Renal cortex interstitium (tissue), 15 donors: ENCODE measurements at places on chromosomes 13 and 19.

DNA sequence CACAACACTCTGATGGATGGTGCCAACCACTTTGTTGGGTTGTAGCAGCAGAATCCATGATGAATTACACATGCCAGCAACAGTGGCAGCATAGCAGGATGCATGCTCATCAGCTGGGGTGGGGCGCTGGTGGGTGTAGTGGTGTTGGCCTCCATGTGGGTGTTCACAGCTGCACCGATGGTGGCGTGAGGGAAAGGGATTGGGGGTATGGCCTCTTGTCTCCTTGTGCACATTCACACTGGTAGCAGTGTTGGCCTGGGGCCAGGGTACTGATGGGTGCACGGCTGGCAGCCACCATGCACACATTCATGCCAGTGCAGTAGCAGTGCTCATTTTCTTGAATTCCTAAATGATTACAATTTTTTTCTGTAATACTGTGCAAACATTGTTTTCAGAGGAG, 2748.8 kb upstream of the PCDH20 start:
- no peak for DNase-seq

GRCh38 chr19:50357178-50358100, 8.0 kb downstream of the NAPSA start:
- no peak for DNase-seq

GRCh38 chr13:59176775-59177174, 987.0 kb downstream of the DIAPH3 start:
- DNase-seq, result no peak

DNA sequence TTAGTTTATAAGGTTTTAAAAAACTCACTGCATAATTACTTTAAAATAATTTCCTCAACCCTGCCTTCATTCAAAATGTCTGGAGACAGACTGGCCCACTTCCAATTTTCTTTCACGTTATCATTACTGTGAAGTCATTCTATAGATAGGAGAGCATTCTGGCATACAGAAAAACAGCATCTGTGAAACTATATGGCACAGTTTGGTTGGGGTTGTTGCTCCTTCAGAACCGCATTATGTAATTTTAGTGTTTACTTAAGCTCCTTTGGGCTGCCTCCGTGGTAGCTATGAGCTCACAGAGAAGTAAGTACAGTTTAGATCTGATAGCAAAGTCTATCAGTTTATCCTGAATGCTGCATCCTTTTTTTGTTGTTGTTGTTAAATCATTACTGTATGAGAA, 104.3 kb downstream of the KCNRG start:
- no peak for DNase-seq

GRCh38 chr13:35630551-35631275, 154.2 kb upstream of the MAB21L1 start:
- peak; percentile 25 for DNase-seq

- peak; percentile 47 for DNase-seq
These were observed 30.4 kb upstream of the CYP4F8 start for GRCh38 chr19:15584541-15585115.

- DNase-seq, result no peak
These were observed 10.4 kb upstream of the MAP2K2 start for GRCh38 chr19:4134351-4134750.

- no peak for DNase-seq
These were observed 72.3 kb upstream of the RFC3 start for GRCh38 chr13:33745370-33746324.

- DNase-seq, result no peak
These were observed 156.9 kb downstream of the UGGT2 start for GRCh38 chr13:95896301-95896700.

GRCh38 chr19:19399733-19400433, 5.6 kb upstream of the GATAD2A start:
- no peak for DNase-seq

DNA sequence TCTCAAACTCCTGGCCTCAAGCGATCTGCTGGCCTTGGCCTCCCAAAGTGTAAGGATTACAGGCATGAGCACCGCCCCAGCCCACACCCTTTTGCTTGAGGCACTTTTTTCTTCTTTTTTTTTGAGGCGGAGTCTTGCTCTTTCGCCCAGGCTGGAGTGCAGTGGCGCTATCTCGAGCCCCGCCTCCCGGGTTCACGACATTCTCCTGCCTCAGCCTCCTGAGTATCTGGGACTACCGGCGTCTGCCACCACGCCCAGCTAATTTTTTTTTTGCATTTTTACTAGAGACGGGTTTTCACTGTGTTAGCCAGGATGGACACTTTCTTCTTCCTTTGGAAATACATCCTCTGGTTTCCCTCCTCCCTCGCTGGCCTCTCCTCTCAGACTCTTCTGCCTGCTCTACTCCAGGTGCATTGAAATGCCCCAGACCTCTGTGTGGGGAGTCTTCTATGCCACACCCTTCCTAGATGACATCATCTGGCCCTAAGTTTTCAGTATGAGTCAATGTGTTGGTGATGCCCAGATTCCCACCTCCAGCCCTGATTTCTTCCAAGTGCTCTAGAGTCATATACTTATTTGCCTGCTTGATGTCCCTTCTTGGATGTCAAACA, 20.7 kb upstream of the TPT1 start:
- no peak for DNase-seq

- no peak for DNase-seq
These were observed 10.9 kb downstream of the PEG3 start for GRCh38 chr19:56829596-56829995.

- no peak for DNase-seq
These were observed 586 bp downstream of the MRI1 start for GRCh38 chr19:13764821-13765394.

- peak; percentile 68 for DNase-seq
These were observed 14.0 kb upstream of the ATP8B3 start for GRCh38 chr19:1825909-1826556.

DNA sequence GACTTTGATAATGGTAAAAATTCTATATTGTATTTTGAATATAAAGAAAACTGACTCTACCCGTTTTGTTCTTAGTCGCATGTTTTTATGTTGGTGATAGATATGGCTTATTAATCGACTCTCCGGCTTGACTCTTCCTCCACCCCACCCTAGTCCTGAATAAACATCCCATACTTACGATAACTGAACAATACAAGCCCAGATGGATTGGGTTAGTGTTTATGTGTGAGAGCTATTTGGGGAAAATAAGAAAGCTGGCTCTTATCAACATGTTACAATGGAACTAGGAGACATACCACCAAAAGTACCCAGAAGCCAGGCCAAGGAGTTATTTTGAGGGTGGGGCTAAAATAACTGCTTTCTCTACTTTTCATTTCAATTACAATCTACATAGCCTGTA, 796.3 kb downstream of the DIAPH3 start:
- no peak for DNase-seq

- no peak for DNase-seq
These were observed 21.1 kb downstream of the ELL start for GRCh38 chr19:18500799-18501198.

DNA sequence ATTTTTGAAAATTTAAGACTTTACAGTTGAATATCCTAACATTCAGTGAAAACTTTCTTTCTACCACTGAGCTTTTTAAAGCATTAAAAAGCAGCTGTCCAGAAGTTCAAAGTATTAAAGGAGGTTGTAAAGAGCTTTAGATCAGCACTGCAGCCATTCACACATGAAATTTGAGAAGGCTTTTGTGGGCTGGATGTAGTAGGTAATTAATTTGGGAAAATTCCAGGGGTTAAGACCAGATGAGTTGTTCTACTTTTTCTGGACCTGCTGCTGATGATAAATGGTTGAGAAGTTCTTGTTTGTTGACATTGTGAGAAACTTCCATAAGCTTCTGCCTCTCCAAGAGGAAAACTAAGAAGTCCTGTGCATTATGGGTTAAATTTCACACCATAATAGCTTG, 1779.6 kb upstream of the PRR20A start:
- DNase-seq, result no peak

- DNase-seq, result no peak
These were observed 33.9 kb upstream of the FAM216B start for GRCh38 chr13:42747399-42747873.

DNA sequence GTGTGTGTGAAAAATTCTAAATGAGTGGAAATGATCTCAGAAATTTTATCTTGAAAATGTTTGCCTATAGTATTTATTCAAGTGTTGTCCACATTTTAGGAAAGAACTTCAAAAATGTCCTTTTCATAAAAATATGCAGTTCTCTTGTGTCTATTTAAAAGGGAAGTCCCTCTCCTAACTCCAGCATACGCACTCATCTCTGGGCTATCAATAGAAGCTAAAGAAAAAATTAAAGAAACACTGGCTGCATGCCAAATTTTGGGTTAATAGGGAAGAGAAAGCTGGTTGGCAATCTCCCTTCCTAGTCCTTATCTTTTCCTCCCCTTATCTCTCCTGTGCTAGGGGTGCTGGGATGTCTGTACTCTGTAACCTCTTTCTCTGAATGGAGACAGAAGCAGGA, 313.3 kb downstream of the ENOX1 start:
- DNase-seq, result no peak
